NCI-H2171 (cell line): ENCODE measurements at places on chromosomes 16 and 17.

- DNase-seq: no peak
Measured at GRCh38 chr17:59846394-59847165, 46.2 kb downstream of the TUBD1 start.

GRCh38 chr16:3495176-3495575 is at the start of gene C16orf90:
Gene C16orf90 (minus strand): TSS chr16:3495489. CDS start chr16:3495421, 68 bp downstream.
- DNase-seq: no peak

- DNase-seq: no peak
Measured at GRCh38 chr17:81365601-81366585, 29.4 kb upstream of the BAHCC1 start.

DNA sequence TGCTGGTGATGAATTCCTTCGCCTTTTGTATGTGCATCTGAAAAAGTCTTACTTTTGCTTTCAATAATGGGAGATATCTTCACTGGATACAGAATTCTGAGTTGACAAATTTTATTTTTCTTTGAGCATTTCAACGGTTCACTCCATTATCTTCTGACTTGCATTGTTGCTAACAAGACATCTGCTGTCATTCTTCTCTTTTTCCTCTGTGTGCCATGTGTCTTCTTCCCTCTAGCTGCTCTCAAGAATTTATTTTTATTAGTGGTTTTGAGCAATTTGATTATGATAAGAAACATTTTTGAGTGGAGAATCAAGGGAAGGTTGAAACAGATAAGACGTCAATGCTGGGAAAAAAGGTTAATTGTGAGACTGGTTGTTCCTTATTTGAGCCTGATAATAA is 471.8 kb downstream of the CDH13 start:
- DNase-seq: no peak

GRCh38 chr17:44037471-44037870 is 22.7 kb upstream of the TMEM101 start:
- no peak for DNase-seq

DNA sequence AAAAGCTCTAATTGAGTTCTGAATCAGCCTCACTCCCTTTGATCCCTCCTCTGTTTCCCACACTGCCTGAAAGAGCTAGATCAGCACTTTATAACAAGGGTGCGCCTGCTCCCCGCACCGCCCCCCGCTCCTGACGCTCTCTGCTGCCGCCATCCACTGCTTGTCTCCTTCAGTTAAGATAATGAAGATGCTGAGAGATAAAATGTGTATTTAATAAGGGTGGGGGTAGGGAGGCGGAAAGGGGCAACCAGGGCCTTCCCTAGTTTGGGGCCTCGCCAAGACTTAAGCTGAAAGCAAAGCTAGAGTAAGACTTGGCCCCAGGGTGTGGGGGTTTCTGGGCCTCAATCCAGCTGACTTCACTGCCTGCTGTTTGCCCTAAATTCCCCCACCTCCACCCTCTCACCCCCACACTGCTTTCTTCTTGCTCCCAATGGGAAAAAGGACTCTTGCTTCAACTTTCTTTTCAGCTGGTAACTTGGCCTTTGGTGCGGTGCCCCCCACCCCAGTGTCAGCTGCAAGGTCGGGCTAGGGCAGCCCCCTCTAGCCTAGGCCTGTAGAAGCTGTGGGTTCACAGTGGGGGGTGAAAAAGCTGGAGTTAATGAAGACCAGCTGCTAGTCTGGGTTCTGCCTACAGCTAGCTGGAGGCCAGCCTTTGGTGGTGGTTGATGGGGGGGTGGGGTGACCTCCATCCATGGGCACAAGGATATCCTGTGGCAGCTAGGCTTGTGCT is 1.8 kb upstream of the RARA start:
- no peak for DNase-seq

GRCh38 chr16:62692685-62693084 is 656.4 kb upstream of the CDH8 start:
- no peak for DNase-seq

GRCh38 chr16:10888320-10888937 is 11.4 kb downstream of the CIITA start:
- DNase-seq: no peak

DNA sequence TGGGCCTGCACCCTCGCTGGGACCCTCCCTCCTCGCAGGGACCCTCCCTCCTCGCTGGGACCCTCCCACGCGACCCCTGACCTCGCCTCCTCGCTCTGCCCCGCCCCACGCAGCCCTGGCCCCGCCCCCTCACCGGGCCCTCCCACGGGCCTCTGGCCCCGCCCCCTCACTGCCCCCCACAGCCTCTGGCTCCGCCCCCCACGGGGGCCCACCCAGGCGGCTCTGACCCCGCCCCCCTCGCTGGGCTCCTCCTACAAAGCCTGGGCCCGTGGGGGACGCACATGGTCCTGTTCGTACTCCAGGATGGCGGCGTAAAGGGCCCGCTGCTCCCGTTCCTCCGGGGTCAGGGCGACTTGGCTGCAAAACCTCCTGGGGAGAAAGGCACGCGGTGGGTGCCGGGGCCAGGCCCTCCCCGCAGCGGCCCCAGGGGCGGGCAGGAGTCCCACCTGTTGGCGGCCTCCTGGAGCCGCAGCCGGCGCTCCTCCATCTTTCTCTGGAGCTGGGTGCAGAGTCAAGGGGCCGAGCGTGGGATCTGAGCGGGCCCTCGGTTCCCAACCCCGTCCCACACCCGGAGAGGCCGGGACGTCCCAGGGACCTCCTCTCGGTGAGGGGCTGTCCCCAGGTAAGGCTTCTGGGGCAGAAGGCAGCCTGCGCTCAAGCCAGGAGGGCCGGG is 9.0 kb downstream of the VPS9D1 start:
- peak; percentile 72 for DNase-seq

DNA sequence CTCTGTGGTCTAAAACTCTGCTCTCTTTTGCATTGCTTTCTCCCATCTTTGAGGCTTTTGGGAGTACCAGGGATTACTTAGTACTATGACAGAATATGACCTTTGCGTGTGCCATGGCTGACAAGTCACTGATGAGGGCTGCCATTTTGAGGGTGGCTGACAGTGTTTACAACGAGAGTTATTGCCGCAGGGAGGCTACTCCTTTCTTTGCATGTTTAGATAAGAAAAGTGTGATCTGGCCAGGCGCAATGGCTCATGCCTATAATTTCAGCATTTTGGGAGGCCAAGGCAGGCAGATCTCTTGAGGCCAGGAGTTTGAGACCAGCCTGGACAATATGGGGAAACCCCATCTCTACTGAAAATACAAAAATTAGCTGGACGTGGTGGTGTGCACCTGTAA is 77.5 kb downstream of the GSG1L start:
- no peak for DNase-seq

- DNase-seq: no peak
Measured at GRCh38 chr16:57416084-57416483, 11.5 kb downstream of the CCL17 start.

DNA sequence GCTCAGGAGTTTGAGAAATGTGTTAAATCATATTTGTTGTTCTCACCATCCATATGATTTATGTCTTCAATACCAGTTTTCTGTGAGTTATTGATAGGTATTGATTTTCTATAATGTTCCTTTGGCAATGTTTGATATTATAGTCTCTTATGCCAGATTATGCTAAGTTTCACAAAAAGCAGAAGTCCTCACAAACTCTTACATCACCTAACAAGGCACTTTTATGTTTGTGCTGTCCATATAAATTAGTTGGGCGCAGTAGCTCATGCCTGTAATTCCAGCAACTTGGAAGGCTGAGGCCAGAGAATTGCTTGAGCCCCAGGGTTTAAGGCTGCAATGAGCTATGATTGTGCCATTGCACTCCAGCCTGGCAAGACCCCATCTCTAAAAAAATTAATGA is 12.6 kb upstream of the UQCRC2 start:
- no peak for DNase-seq
